ENCODE measurements at places on chromosomes 5 and 9. TPM values are rescaled to one million over a fixed set of nuclear protein-coding genes. Genes with fewer than 3 reads are reported as not detected.

SH3GL2 gene
- 0.13 TPM for total RNA-seq

TLR4 gene
- total RNA-seq: 139 TPM

SNCB gene
- total RNA-seq: 0.27 TPM

PRUNE2 gene
- total RNA-seq: 29.1 TPM

SLC36A3 gene
- total RNA-seq: not detected

ANKRD31 gene
- total RNA-seq: 0.07 TPM

PDE8B gene
- total RNA-seq: under 0.01 TPM

P4HA2 gene
- total RNA-seq: 39.1 TPM

PCDHGA4 gene
- total RNA-seq: 2.2 TPM

EGFL7 gene
- total RNA-seq: 489 TPM

MYOZ3 gene
- total RNA-seq: 0.22 TPM

ADAMTS19 gene
- total RNA-seq: not detected

NDUFA8 gene
- total RNA-seq: 35.4 TPM

BTNL8 gene
- total RNA-seq: not detected

NFX1 gene
- total RNA-seq: 27.1 TPM

TLE4 gene
- total RNA-seq: 47.4 TPM

WHRN gene
- 0.22 TPM for total RNA-seq

SPINK4 gene
- not detected for total RNA-seq

PCDHGB7 gene
- 9.4 TPM for total RNA-seq

ESM1 gene
- 411 TPM for total RNA-seq

ST6GALNAC4 gene
- total RNA-seq: 51.1 TPM

ZDHHC21 gene
- total RNA-seq: 61.3 TPM

MEGF10 gene
- total RNA-seq: 0.14 TPM

IL7R gene
- total RNA-seq: 2.1 TPM

TDRD7 gene
- 18.2 TPM for total RNA-seq

FOXD4L3 gene
- total RNA-seq: 0.27 TPM

TAF1L gene
- total RNA-seq: under 0.01 TPM

LAMC3 gene
- total RNA-seq: 0.22 TPM

LRRC19 gene
- total RNA-seq: not detected

GDNF gene
- total RNA-seq: not detected

HNRNPA0 gene
- 20.6 TPM for total RNA-seq

BASP1 gene
- 92.2 TPM for total RNA-seq

RLN1 gene
- not detected for total RNA-seq

SLC1A3 gene
- total RNA-seq: not detected

GNAQ gene
- total RNA-seq: 79.3 TPM

CCDC152 gene
- 4.0 TPM for total RNA-seq

NRG2 gene
- total RNA-seq: 0.93 TPM

OBP2B gene
- total RNA-seq: not detected

MLANA gene
- not detected for total RNA-seq

PTPN3 gene
- total RNA-seq: 0.50 TPM

TMOD1 gene
- total RNA-seq: 1.2 TPM

ROR2 gene
- total RNA-seq: not detected

S1PR3 gene
- total RNA-seq: 22.7 TPM

GPR21 gene
- 1.8 TPM for total RNA-seq

SPINK6 gene
- not detected for total RNA-seq

GABRA1 gene
- not detected for total RNA-seq

FAM221B gene
- total RNA-seq: not detected

FBXO10 gene
- 9.5 TPM for total RNA-seq

AHRR gene
- 6.8 TPM for total RNA-seq

SPEF2 gene
- total RNA-seq: 1.7 TPM

KIF24 gene
- total RNA-seq: 7.3 TPM

NAA35 gene
- total RNA-seq: 32.4 TPM

SPARC gene
- total RNA-seq: 1,783 TPM

TTC23L gene
- total RNA-seq: not detected

CD72 gene
- not detected for total RNA-seq
